DMS153 (cell line): ENCODE measurements at places on chromosomes 5 and 9.

GRCh38 chr5:176676361-176676824 is 29.1 kb downstream of the TSPAN17 start:
- no peak for DNase-seq

DNA sequence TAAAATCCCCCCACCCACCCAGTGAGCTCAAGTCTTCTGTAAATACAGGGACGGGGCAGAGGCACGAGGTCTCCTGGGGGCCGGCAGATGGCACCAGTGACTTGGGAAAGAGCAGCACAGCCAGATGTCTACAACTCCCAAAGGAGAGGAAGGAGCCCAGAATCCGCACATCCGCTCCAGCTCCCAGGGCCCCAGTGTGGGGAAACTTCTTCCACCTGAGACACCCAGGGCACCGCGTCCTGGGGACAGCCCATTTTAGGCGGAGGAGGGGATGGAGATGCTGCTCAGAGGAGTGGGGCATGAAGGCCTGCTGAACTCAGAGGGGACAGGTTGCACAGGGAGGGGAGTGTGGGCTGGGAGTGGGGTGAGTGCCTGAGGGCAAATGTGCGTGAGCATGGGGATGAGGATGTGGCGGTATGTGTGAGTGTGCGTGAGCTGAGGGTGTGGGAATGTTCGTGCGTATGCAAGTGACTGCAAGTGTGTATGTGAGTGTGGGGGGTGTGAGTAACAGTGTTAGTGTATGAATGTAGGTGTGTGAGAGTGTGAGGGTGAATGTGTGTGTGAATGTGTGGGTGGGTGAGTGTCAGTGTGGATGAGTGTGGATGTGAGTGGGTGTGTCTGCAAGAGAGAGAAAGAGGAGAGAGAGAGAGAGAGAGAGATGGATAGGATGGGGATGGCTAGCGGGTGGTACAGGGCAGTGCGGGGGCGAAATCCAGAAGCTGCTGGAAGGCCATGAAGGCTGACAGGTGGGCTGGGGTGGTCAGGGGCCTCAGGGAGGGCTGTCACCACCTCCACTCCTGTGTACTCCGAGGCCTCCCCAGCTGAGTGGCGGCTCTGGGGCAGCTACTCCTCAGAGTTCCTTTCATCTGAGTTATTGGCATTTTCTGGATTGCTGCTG is 63.5 kb downstream of the DUSP1 start:
- DNase-seq = peak; percentile 18

DNA sequence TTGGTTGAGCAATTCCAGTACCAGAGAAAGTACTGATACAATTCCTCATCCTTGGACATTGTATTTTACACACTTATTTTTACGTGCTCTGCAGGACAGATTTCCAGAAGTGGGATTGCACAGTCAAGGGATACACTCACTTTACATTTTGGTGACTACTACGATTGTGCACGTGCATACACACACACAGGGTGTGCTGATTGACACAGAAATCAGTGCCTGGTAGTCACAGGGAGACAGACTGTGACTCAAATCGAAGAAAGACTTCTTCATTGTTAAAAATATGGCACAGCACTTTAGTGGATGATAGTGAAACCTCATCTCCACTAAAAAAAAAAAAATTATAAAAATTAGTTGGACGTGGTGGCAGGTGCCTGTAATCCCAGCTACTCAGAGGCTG is 1.5 kb downstream of the GARIN3 start:
- no peak for DNase-seq

GRCh38 chr5:173680660-173681242 is 64.3 kb upstream of the BOD1 start:
- no peak for DNase-seq

- no peak for DNase-seq
Observed at GRCh38 chr5:167804512-167805220, 486.8 kb upstream of the WWC1 start.
